Stimulated activated CD4-positive, alpha-beta T cell treated with anti-CD3 and anti-CD28 coated beads, Interleukin-4, amount 100 ng/mL, for 1 hour (primary cell): ENCODE measurements at places on chromosomes 7 and 10.

DNA sequence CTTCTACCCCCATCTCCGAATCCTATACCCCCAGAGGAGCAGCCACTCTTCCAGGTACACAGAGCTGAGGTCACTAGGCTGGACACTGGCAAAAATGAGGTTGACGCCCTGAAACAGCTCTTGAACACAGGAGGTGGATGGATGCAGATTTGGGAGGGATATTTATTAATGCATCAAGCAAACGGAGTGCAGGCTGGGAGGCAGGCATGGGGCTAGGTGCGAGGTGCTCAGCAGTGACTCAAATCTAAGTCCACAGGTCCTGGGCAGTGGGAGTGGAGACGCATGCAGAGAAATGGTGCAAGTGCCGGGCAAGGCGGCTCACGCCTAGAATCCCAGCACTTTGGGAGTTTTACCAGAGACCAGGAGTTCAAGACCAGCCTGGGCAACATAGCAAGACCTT lies 11.0 kb downstream of the GUSB start:
- DNase-seq: no peak

- DNase-seq: peak; percentile 13
Measured at GRCh38 chr7:24665564-24666294, 91.5 kb downstream of the GSDME start.

- no peak for DNase-seq
Measured at GRCh38 chr10:59892697-59893096, 13.7 kb downstream of the CCDC6 start.

- DNase-seq: no peak
Measured at GRCh38 chr7:79478386-79478785, 24.9 kb upstream of the MAGI2 start.
